ENCODE measurements at places on chromosomes 1 and 21.

DNA sequence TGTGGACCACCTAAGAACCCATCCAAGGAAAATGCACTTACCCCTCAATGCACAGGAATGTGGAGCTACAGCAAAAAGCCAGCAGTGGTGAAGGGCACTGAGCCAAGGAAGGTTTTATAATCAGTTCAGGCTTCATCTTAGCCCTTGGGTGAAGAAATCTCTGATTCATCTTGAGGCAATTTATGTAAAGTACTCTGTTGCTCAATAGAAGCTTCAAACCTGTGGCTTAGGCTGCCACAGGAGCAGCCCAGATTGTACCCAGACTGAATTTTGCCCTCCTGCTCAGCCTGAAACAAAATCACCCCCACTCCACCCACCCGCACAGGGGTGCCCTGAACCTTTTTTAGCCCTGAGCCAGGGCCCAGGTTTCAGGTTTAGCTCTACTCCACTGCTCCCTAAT, at the start of gene S100A12:
Gene S100A12 (minus strand): TSS at position 111 of the 400 bp plus-strand sequence. CDS start 1,029 bp downstream, outside the sequence.
- no peak for DNase-seq

DNA sequence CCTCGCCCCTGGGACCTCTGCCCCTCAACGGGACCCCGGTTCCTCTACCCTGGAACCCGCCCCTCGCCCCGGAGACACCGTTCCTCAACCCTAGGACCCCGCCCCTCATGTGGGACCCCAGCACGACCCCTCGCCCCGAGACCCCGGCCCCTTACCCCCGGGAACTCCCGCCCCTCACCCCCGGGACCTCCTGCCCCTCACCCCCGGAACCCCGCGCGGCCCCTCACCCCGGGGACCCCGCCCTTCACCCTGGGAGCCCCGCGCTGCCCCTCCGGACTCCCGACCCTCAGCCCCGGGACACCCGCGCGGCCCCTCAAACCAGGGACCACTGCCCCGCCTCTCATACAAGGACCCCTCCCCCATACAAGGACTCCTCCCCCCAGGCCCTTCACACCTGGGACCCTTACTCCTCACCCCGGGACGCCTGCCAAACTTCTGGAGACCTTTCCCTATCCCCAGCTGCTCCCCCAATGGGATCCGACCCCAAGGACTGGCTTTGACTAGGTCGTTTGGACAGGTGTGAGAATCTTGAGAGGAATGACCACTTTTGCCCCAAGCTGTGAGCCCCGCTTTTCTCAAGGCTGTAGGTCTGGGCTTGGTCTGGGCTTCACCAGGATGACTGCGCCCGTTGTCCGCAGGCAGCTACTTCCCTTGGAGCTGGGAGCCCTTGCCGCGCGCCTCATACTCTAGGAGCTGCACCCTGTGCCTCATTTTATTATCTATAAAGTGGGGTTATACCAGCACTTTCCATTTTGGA, 843 bp downstream of the DIP2A start:
- no peak for DNase-seq

- DNase-seq: no peak
Measured at GRCh38 chr1:119675349-119676345, 27.6 kb upstream of the ZNF697 start.

DNA sequence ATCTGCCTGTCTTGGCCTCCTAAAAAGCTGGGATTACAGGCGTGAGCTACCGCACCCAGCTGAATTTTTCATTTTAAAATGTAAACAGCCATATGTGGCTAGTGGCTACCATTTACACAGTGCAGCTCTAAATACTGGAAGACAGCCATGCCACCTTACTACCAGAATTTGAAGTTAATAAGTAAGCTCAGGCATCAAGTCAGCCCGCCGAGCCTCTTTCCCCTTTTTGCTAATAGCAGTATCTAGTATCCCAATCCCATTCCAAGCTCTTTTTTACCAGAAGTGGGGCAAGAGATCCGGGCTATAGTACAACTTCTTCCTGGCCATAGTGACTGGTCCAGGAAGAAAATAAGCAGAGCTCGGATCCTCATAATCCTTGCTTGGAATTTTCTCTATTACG, 15.1 kb downstream of the TAF13 start:
- no peak for DNase-seq
